Activated CD4-positive, alpha-beta T cell treated with anti-CD3 and anti-CD28 coated beads, Interleukin-2, amount 50 U/mL, for 24 hours (primary cell): ENCODE measurements at places on chromosomes 2 and 18.

DNA sequence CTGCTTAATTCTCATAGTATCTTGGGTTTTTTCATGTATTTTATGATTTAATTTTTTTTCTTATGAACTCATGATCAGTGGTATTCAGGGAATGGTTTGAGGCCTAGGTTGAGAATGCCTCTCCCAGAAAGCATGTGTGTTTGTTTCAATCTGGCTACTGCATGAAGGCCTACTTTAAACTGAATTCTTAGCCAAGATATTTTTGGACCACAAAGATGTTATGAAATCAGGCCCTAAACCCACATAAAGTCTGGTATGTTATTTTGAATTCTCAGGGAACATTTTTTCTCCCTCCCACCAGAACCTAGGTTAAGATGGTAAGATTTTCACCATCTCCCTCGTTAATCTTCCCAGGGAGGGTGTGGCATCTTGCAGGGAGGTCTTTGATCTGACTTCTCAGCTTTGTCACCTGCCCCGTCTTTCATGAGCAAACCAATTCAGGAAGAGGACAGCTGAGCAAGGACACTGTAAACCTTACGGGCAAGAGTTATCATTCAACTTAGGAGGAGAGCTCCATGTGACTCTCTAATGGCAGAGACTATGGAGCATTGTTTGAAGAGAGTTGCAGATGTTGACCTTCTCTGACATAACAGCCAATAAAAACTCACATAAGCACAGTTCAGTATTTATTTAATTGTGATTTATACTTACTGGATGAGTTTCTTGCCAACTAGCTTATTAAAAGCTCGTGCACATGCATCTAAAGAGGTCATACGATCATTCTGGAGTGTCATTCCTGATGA, 21.3 kb upstream of the ACKR3 start:
- no peak for DNase-seq

DNA sequence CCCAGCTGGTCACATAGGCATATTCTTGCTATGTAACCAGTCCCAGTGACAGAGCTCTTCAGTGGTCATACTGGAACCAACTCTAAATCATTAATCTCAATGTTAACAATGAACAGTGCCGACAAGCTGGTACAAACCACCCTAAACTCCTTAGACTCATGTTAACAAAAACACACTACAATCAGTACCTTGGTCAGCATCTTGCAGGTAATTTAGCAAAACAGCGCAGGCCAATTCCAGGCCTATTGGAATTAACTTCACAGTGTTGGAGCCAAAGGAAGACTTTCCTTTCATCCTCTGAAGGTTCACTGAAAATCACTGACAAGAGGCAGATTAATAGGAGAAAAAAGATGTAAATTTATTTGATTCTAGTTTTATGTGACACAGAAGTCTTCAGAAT, 396.4 kb downstream of the PIK3C3 start:
- no peak for DNase-seq

DNA sequence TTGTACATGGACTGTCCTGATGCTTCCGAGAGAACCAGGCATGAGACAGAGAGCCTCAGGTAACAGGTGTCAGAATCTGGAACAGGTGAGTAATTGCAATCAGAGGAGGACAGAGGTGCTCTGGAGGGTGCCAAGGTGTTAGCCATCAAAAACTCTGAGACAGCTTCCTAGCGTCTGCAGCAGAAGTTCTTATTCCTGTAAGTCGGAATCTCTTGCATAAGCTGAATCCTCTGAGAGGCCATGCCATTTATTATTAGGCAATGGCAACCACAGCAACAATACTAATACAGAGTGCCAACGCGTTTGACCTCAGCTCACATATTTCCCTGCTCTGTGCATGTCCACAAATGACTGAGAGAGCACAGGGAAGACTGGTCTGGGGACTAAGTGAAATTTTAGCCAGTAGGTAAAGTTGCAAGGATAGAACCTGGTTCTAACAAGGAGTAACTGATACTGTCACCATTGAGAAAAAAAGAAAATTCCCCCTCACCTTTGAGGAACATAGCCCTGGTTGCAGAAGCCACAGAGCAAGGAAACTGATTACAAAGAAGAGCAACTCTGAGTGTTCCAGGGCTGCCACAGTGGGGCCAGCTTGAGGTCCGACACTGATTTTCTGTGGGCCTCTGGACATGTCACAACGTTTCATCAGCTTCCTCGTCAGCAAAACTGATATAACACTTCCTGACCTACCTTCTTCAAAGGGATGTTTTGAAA, 55.1 kb upstream of the ACSL3 start:
- no peak for DNase-seq

DNA sequence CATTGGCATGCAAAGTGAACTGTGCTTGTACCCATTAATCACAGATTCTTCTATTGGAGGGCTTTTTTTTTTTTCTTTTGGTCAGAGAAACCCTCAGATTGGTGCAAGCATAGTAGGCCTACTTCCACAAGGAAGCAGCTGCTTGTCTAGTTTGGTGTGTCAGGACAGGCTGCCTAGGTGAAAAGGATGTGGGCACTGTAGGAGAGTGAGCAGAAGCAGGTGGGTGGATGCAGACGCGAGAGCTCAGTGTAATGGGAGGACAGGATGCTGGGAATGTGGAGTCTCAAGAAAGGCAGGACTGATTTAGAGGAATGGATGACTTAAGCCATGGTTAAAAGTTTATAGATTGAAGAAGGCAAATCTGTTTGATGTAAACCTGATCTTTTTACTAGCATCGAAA, 3.1 kb downstream of the ELP2 start:
- DNase-seq, result no peak

- DNase-seq, result no peak
These were observed 212.9 kb downstream of the PTGR3 start for GRCh38 chr18:74996055-74996454.
